GM23248 (cell line): ENCODE measurements at places on chromosomes 1 and 21.

DNA sequence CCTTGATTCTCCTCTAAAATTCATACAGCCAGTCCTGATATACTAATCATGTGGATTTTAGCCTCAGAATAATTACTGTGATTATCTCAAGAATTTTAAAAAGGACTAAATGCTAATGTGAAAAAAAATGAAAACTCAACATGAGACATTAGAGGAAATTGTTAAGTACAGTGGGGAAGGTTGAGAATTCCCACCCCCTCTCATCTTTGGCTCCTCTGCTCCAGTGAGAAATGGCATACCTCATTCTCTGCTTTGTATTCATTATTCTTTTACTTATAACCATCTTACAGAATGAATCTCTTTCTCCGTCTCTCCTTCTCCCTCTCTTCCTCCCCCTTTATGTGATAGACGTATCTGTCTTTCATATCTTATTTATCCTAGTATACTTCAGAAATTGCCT, 70.9 kb downstream of the DIRAS3 start:
- no peak for DNase-seq

GRCh38 chr1:186295980-186296379, 79.1 kb downstream of the TPR start:
- peak; percentile 37 for DNase-seq

DNA sequence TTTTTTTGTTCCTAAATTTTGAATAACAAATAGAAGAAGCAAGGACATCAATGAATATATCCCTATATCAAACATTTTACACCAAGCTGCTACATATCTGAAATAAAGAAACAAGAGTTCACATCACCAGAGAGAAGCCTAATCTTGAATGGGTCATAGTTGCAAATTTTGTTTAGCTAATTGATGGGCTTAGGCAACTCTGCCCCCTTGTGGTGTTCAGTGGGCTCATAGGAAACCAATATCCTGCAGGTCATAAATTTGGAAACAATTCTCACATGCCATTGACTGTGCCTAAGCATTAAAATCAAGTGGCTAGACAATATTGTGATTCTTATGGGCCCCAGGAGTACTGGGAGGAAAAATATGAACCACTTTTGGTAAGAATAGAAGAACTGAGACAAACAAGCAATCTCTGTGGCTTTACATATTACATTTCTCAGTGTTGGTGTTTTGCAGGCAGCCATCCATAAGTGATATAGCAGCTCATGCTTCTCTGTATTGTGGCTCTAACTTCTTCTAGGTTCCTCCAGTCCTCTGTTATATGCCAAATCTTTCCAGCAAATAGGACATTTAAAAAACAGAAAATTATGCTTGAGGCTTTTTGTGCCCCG, 1262.8 kb upstream of the PRMT6 start:
- DNase-seq = peak; percentile 50

DNA sequence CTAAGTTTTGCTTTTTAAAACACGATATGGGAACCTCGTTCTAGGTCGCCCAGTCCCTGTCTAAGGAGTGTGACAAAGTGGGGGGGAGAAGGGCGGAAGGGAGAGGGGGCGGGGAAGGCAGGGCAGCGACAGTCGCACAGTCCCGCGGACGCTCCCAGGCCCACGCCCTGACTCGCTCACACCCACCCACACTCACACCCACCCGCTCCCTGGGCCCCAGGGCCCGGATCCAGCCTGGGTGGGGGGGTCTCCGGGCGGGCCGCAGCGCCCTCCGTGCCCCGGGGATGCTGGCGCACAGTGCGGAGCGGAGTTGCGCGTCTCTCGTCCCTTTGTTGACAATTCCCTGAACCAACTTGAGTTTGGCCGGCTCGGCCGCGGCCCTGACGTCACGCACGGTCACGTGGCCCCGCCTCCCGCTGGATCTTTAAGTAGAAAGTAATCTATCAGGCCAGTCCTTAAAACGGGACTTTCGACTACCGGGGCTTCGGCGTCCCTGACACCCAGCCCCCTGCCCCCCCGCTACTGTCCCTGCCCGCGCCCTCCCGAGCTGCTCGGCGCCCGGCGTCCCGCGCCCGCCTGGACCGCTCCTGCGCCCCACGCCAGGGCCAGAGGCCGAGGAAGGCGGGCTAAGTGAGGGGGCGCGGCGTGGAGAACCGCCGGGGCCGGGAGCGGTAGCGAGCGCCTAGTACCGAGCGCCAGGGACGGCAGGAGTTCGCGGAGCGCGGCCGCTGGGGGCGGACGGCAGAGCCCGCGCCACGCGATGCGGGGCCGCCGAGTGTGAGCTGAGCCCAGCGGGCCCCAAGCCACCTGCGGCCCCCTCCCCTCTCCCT, at the start of gene FOXD3:
FOXD3 (plus strand) TSS at position 454 of the 830 bp plus-strand sequence. CDS start 492 bp downstream, outside the sequence.
- DNase-seq = peak; percentile 71

DNA sequence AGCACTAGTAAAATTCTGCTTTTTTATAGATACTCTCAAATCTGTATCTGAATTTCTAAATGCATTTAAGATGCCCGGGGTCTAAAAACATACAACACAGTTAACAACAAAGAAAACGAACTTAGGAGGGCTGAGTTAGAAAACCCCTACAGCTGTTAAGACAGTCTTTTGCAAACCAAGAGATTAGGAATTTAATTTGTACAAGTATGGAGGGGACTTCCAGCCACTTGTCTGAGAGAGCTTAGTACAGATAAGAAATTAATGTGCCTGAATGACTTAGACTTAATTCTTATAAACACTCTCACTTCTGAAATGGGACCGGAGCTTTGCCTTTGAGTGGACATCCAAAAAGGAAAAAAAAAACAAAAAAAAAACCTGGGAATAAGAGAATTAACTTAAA, 61.6 kb downstream of the SMYD3 start:
- no peak for DNase-seq

DNA sequence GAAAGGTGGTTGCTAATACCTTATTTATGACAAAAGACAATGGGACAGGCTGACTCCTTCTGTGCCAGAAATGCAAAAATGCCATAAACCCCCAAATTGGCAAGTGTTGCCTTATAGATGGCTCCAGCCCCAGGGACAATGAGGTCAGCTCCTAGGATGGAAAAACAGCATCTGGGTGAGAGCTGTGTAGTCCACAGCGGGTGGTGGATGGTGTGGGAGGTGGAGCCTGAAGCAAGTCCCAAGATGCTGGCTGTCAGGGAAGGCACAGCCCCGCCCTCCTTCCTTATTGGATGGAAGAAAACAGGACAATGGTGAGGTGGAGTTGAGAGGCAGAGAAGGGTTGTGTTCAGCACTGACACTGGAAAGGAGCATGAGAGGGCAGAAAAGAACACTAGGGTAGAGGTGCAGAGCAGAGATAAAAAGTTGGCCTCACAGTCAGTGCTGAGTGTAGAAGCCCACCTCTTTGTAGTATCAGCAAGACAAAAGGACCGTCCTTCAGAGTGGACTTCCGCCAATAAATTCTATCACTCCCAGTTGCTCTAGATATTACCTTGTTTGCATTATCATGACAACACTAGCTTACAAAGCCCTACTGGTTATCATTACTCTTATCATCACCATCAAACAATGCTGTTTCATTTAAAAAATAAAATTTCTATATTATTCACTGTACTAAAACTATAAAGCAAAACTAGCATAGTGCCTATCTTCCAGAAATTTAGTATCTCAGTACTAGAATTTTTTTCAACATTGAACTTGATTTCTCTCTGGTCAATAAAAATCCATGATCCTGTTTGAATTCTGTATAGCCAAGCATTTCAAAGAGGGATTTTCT, 3.7 kb upstream of the SDE2 start:
- DNase-seq = peak; percentile 90

DNA sequence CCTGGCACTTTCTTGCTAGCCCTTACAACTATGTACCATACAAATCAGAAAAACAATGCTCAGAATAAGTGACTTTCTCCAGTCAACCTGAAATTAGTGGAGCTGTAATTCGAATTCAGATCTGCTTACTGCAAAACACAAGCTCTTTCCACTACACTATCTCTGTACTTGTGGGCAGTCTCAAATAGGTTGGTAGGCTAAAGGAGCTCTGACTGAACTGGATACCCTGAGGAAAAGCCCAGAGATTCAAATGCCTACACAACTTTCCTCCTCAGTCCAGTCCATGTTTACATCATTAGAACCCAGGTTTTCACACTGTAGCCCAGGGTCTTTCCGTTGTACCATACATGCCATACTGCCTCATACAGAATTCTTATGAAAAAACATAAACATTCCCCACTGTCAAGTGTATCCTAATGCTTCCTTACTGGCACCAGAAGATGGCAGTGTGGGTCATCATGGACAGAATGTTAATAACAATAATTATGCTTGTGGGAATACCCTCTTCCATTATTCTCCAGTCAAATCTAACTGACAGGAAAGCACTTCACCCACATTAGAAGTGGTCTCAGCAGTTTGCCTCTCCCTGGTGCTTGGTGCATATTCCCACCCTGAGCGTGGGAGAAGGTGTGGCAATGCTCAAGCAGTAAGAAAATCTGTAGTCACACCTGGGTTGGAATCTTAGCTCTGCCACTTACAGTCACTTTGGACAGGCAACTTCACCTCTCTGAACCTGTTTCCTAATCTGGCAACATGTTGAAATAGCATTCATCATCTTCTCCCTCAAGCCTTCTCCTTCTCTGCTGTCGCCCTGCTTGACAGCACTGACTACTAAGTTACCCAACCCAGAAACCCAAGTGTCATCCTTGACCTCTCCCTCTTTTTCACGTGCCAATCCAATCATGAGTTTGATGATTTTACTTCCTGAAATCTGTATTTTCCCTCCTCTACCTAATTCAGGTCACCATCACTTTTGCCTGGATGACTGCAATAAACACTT, 14.4 kb upstream of the ZFYVE9 start:
- peak; percentile 71 for DNase-seq

- peak; percentile 96 for DNase-seq
These were observed 58.9 kb upstream of the LAPTM5 start for GRCh38 chr1:30816211-30817076.

GRCh38 chr1:1610796-1611195, 4.5 kb upstream of the MIB2 start:
- DNase-seq = no peak

GRCh38 chr21:40732253-40733023, 114.5 kb downstream of the DSCAM start:
- DNase-seq = no peak

GRCh38 chr1:20678599-20678998, 17.4 kb upstream of the DDOST start:
- DNase-seq = no peak

DNA sequence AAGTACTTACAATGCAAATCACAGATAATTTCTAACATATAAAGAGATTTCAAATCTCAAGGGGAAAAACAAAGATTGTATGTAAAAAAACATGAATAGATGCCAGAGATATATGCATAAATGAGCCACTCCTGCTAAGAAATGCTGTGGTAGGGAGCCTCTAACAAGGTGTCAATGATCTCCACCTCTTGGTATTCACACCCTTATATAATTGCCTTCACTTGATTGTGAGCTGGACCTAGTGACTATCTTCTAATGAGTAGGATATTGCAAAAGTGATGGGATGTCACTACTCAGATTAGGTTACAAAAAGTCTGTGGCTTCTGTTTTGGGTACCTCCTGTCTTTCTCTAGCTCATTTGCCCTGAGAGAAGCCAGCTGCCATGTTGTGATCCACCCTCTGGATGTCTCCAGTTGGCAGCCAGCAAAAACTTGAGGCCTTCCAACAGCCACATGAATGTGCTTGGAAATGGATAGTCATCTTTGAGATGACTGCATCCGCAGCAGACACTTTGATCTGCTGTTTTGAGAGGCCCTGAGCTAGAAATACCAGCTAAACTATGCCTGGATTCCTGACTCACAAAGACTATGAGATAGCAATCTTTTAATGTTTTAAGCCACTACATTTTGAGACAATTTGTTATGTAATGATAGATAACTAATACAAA, 196.1 kb upstream of the FGGY start:
- peak; percentile 87 for DNase-seq

- DNase-seq = peak; percentile 44
These were observed 15.5 kb downstream of the LRIF1 start for GRCh38 chr1:110948038-110948810.

DNA sequence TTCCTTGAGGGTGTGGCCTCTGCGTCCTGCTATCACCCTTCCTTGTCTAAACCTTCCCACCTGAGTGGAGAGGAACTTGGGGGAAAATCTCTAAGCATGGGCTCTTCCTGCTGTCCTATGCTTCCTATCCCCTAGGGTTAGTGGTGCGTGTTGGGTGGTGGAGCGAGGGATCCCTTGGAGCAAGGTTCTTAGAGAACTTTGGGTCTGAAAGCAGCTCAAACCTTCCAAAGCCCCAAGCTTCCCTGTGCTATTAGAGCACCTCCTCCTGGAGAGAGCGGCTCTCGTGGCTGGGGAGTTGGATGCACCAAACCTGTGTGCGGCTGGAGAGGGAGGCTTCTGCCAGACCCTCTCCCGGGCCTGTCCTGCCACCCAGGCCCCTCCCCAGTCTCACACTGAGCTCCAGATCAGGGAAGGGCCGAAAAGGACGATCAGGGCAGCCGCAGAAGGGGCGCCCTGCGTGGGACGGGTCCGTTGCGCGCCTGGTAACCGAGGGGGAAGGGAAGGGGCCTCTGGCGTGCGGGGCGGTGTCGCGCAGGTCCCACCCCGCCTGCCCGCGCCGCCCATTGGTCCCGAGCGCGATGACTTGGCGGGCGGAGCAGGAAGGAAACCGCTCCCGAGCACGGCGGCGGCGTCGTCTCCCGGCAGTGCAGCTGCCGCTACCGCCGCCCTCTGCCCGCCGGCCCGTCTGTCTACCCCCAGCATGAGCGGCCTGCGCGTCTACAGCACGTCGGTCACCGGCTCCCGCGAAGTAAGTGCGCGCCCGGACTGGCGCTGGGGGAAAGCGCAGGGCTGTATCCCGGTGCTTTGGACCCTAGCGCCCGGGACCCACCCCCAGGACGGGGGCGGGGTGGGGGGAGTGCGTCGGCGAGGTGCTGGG, at the start of gene SH3BGRL3:
SH3BGRL3 (plus strand) TSS at position 631 of the 877 bp plus-strand sequence; CDS start at position 701, 70 bp downstream.
- DNase-seq = peak; percentile 92

- DNase-seq = no peak
These were observed 70.2 kb downstream of the ARHGEF16 start for GRCh38 chr1:3524556-3525203.

GRCh38 chr1:56215086-56215485, 364.3 kb downstream of the PLPP3 start:
- no peak for DNase-seq

DNA sequence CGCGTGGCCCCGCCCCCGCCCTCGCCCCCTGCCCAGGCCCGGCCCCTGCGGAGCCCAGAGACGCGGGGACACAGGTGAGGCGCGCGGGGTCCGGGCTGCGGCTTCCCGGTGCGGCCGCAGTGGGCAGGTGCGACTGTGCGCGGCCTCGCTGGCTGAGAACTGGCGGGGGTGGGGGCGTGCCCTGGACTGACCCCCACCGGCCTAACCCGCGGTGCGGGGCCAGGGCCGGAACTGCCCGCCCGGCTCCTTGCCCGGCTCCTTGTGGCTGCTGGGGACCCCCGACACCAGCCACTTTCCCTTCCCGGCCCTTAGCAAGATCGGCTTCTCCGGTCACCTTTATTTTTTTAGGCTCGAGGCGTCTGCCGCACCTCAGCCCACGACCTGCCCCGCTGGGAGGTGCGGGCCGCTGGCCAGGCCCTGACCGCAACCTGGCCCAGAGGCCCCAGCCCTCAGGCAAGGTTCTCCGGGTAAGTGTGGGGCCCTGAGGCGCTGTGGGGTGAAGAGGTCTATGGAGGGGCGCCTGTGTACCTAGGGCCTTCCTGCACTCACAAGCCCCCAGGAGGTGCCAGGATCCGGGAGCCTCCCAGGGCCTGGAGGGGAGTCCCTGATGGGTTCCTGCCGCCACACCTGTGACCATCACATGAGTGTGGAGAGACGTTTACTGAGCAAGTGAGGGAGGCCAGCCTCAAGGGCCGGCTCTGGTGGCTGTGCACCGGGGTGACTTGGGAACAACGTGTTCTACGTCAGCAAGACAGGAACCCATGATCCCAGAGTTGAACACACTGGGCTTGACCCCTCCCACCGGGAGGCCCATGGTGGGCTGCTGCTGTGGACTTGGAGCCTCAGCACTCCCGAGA, at the start of gene SMIM1:
SMIM1 (plus strand) TSS at position 35 of the 857 bp plus-strand sequence. CDS start 2,625 bp downstream, outside the sequence.
- no peak for DNase-seq
